Liver (tissue), 10 donors: ENCODE measurements at places on chromosomes 11 and 22. TPM values are rescaled to one million over a fixed set of nuclear protein-coding genes. Genes with fewer than 3 reads are reported as not detected.
A peak's percentile ranks its signal among the peaks of the same experiment; 100 is the strongest.

DNA sequence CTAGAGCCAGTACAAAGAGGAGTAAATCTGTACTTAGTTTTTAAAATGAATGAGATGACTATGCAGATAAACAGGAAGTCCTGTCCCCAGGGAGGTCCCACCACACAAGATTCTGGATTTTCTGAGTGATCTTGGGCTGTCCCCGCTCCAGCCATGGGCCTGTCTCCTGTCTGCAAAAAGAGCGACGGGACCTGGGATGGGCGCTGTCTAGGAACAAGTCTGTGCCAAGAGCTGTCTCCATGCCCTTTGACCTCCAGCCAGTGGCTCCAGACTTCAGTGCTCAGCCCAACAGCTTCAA lies 6.0 kb downstream of the CSNK1E start:
- no peak overlapping the region for H3K27ac ChIP-seq
- no peaks in the 10 kb centered on the region for H3K27me3 ChIP-seq
- H3K4me1 ChIP-seq: peaks cover 17% of the 10 kb centered on the region
- H3K36me3 ChIP-seq: peaks cover 2% of the 10 kb centered on the region

DNA sequence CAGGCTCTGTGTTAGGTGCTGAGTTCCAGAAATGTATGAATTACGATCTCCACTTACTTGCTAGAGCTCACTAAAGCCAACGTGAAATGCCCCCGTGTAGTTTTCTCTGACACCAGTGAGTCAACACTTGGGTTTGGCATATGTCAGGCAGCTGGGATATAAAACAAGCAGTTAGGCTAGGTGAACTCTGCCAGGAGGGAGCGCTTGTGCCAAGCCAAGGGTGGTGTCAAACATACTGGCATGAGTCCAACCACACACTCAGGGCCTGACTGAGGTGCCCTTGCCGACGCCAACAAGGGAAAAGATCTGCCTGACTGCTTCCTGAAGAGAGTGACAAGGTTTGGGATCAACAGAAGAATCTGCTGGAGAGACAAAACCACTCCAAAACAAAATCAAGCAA lies 167.8 kb upstream of the NARS2 start:
- no peak for DNase-seq
- H3K36me3 ChIP-seq: no peaks in the 10 kb centered on the region
- no peak overlapping the region for H3K4me3 ChIP-seq
- no peaks in the 10 kb centered on the region for H3K27me3 ChIP-seq
- no peak overlapping the region for H3K27ac ChIP-seq

GRCh38 chr22:49023879-49024774 lies 803.5 kb downstream of the BRD1 start:
- H3K4me1 ChIP-seq: no peaks in the 10 kb centered on the region
- no peak overlapping the region for H3K27ac ChIP-seq
- H3K4me3 ChIP-seq: no peak overlapping the region
- H3K36me3 ChIP-seq: no peaks in the 10 kb centered on the region
- H3K27me3 ChIP-seq: no peaks in the 10 kb centered on the region
- DNase-seq: no peak

Gene OTOG
- total RNA-seq: not detected

DNA sequence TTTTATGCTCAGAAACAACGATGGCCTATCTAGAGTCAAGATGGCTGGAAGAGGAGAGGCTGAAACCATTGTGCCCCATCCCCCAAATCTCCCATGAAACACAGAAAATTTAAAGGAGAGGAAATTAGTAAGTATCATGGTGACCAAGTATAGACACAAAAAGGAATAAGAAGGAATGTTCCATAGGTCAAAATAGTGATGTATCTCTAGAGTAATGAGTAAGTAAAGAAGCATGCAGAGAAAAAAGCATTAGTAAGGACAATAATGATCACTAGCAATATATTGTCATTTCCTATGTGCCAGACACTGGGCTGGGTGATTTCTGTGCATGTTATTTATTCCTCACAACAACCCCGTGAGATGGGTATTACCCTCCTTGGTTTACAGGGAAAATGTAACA lies 2.6 kb upstream of the SLC22A24 start:
- DNase-seq: no peak
- H3K36me3 ChIP-seq: no peaks in the 10 kb centered on the region
- H3K27ac ChIP-seq: no peak overlapping the region
- H3K4me3 ChIP-seq: no peak overlapping the region

DNA sequence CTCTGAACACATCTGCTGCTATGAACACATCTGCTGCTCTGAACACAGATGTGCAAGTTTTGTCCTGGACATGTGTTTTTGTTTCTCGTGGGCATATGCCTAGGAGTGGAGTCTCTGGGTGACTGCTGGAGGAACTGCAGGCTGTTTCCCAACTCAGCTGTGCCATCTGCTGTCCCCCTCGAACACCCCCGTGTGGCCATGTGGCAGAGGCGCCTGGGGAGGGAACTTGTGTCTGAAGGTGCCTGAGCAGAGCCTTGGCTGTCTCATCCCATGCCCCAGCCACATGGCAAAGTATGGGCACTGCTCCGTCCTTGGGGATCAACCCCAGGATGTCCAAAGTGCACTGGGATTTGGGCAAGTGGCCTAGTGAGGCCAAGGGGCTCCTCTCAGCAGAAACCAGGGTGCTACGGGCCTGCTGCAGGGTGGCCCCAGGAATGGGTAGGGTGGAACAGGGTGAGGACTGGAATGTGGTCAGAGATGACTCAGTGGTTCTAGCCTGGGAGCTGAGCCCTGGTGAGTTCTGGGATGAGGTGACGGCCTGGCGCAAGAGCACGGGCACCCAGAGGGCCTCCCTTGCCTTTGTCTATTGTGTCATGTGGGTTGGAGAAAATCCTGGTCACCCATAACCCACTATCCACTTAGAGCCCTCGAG lies 14.7 kb downstream of the GATD1 start:
- H3K4me1 ChIP-seq: no peaks in the 10 kb centered on the region
- H3K4me3 ChIP-seq: no peak overlapping the region

Gene SLN
- not detected for total RNA-seq

DNA sequence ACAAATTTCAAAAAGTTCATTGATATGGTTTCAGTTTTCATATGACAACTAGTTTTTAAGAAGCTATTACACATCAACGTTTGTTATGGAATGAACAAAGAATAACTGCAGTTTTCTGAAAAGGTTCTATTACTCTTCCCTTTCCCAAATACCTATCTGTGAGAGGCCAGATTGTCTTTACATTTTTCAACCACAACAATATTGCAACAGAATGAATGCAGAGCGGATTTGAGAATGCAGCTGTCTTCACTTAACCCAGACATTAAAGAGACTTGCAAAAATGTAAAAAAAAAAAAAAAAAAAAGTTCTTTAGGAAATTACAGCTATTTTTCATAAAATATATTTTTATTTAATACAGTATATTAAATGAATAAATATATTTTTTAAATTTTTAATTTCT lies 250.8 kb downstream of the DDX10 start:
- no peak overlapping the region for H3K4me3 ChIP-seq
- no peak for DNase-seq
- H3K36me3 ChIP-seq: no peaks in the 10 kb centered on the region
- H3K27me3 ChIP-seq: no peaks in the 10 kb centered on the region
- no peaks in the 10 kb centered on the region for H3K4me1 ChIP-seq

- DNase-seq: no peak
- H3K4me1 ChIP-seq: no peaks in the 10 kb centered on the region
- H3K36me3 ChIP-seq: no peaks in the 10 kb centered on the region
- no peaks in the 10 kb centered on the region for H3K27me3 ChIP-seq
- no peak overlapping the region for H3K4me3 ChIP-seq
- H3K27ac ChIP-seq: no peak overlapping the region
Measured at GRCh38 chr11:28460348-28460747, 352.2 kb downstream of the METTL15 start.

DNA sequence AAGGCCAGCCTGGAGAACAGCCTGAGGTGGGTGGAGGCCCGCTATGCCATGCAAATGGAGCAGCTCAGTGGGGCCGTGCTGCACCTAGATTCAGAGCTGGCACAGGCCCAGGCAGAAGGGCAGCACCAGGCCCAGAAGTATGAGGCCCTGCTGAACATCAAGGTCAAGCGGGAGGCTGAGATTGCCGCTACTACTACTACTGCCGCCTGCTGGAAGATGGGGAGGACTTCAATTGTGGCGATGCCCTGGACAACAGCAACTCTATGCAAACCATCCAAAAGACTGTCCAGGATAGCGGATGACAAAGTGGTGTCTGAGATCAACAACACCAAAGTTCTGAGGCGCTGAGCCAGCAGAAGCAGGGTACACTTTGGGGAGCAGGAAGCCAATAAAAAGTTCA lies 3.1 kb upstream of the TMEM218 start:
- no peaks in the 10 kb centered on the region for H3K27me3 ChIP-seq
- peaks cover 14% of the 10 kb centered on the region for H3K4me1 ChIP-seq
- no peak for DNase-seq
- no peak overlapping the region for H3K27ac ChIP-seq
- H3K4me3 ChIP-seq: no peak overlapping the region
- no peaks in the 10 kb centered on the region for H3K36me3 ChIP-seq

Gene MIOX
- not detected for total RNA-seq

Gene MYBPC3
- total RNA-seq: not detected

- H3K27ac ChIP-seq: peak overlapping the region; percentile 65
- no peak overlapping the region for H3K4me3 ChIP-seq
- H3K4me1 ChIP-seq: peaks cover 61% of the 10 kb centered on the region
- H3K36me3 ChIP-seq: no peaks in the 10 kb centered on the region
- no peaks in the 10 kb centered on the region for H3K27me3 ChIP-seq
Measured at GRCh38 chr11:77071671-77072605, 5.2 kb downstream of the CAPN5 start.

GRCh38 chr22:46971099-46971763 lies 208.8 kb downstream of the TBC1D22A start:
- no peak for DNase-seq
- no peak overlapping the region for H3K4me3 ChIP-seq
- peaks cover 2% of the 10 kb centered on the region for H3K36me3 ChIP-seq
- H3K27me3 ChIP-seq: no peaks in the 10 kb centered on the region
- peak overlapping the region; percentile 73 for H3K27ac ChIP-seq

- peaks cover 8% of the 10 kb centered on the region for H3K4me1 ChIP-seq
- DNase-seq: no peak
Measured at GRCh38 chr11:71343828-71344400, 91.5 kb upstream of the SHANK2 start.

DNA sequence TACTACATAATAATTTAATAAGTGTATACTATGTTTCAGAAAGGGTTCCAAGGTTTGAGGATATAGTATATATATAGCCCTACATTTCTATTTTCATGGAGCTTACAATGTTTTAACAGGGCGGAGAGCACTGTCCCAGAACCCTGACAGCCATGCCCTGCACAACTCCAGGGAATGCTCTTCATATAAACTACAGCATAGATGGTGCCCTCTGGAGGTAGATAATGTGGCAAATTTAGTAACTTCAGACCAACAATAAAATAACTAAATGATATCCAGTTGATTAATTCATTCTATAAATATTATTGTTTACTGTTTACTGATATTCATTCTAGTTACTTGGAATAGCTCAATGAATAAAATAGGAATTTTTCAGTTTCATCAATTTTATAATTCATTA lies 693.7 kb upstream of the CCDC179 start:
- DNase-seq: no peak
- no peak overlapping the region for H3K27ac ChIP-seq
- no peaks in the 10 kb centered on the region for H3K36me3 ChIP-seq
- no peaks in the 10 kb centered on the region for H3K4me1 ChIP-seq
- no peaks in the 10 kb centered on the region for H3K27me3 ChIP-seq
- no peak overlapping the region for H3K4me3 ChIP-seq

Gene SIPA1
- 34.9 TPM for total RNA-seq

DNA sequence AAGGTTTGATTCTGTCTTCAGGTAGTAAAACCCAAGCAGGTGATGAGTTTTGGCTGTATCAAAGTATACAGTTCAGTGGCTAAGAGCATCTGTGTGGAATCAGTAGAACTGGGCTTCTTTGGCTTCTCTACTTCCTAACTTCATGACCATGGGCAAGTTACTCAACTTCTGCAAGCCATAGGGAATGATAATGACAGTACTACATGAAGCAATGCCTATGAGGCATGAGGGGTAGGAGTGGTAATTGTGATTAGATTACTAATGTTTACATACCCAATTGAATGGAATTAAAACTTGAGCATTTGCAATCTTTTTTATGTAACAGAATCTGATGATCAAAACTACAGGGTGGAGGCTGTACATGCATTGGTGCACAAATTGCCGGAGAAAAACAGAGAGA lies 164.3 kb downstream of the PGR start:
- DNase-seq: no peak
- H3K27ac ChIP-seq: no peak overlapping the region
- no peaks in the 10 kb centered on the region for H3K27me3 ChIP-seq
- no peak overlapping the region for H3K4me3 ChIP-seq

Gene CARS1
- 15.2 TPM for total RNA-seq

- H3K27me3 ChIP-seq: no peaks in the 10 kb centered on the region
- H3K27ac ChIP-seq: no peak overlapping the region
- no peak overlapping the region for H3K4me3 ChIP-seq
- no peak for DNase-seq
Measured at GRCh38 chr11:12715941-12716340, 41.7 kb downstream of the TEAD1 start.

DNA sequence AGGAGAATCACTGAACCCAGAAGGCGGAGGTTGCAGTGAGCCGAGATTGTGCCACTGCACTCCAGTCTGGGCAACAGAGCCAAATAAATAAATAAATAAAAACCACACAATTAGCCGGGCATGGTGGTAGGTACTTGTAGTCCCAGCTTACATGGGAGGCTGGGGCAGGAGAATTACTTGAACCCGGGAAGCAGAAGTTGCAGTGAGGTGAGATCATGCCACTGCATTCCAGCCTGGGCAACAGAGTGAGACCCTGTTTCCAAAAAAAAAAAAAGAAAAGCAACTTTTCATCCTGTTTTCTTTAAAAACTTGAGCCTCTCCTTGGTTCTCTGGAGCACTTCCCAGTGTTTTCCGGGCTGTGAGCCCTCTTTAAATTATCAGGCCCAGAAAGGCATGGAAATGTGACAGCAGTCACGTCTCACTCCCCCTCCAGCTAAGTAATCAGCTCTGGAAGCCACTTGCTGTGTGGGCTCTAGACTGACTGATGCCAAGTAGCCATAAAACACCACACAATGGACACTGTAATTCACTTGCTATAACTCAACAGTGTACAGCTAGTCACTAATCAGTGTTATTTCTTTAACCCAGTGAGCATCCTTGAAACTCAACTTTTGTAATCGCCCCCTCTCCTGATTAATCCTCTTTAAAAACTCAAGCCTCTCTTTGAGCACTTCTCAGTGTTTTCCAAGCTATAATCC lies 13.0 kb upstream of the MCHR1 start:
- no peak overlapping the region for H3K4me3 ChIP-seq
- no peaks in the 10 kb centered on the region for H3K36me3 ChIP-seq
- H3K27me3 ChIP-seq: no peaks in the 10 kb centered on the region
- no peak for DNase-seq
- peak overlapping the region; percentile 48 for H3K27ac ChIP-seq
- H3K4me1 ChIP-seq: no peaks in the 10 kb centered on the region

GRCh38 chr11:35005141-35005780 lies 88.8 kb downstream of the PDHX start:
- no peaks in the 10 kb centered on the region for H3K4me1 ChIP-seq
- no peak overlapping the region for H3K4me3 ChIP-seq
- no peaks in the 10 kb centered on the region for H3K36me3 ChIP-seq
- DNase-seq: no peak
- H3K27me3 ChIP-seq: no peaks in the 10 kb centered on the region

Gene C11orf86
- not detected for total RNA-seq
